ENCODE measurements at places on chromosomes 6 and 20.

- DNase-seq = no peak
These were observed 39.7 kb downstream of the SH3BGRL2 start for GRCh38 chr6:79670789-79671188.

- no peak for DNase-seq
These were observed 36.6 kb upstream of the UBR2 start for GRCh38 chr6:42527204-42527603.

DNA sequence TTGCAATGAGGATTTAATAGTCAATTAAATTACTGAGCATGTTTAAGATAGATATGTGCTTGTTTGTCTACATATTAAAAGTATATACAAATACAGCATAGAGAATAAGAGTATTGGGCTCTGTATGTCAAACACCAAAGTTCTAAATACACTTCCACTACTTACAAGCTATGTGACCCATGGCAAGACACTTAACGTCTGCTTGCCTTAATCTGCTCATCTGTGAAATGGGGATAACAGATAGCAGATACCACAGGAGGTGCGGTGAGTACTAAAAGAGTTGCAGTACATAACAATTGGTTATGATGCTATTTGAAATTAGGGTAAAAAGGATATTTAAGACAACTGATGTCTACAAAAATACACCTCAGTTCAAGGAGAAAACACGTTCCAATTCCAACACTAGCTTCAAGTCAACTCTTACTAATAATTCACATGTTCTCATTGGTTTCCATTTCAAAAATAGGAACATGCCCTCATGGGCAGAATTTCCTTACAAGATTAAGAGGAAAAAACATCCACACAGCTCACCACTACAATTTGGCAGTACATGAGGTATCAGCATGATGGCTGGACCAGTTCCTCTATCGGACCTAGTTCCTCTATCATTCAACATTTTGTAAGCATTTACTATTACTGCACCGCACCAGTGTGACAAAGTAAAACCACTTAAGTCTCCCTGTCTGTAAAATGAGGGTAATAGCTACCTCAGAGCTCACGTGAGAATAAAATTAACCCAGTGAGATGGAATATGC lies 101.1 kb downstream of the SMLR1 start:
- no peak for DNase-seq

DNA sequence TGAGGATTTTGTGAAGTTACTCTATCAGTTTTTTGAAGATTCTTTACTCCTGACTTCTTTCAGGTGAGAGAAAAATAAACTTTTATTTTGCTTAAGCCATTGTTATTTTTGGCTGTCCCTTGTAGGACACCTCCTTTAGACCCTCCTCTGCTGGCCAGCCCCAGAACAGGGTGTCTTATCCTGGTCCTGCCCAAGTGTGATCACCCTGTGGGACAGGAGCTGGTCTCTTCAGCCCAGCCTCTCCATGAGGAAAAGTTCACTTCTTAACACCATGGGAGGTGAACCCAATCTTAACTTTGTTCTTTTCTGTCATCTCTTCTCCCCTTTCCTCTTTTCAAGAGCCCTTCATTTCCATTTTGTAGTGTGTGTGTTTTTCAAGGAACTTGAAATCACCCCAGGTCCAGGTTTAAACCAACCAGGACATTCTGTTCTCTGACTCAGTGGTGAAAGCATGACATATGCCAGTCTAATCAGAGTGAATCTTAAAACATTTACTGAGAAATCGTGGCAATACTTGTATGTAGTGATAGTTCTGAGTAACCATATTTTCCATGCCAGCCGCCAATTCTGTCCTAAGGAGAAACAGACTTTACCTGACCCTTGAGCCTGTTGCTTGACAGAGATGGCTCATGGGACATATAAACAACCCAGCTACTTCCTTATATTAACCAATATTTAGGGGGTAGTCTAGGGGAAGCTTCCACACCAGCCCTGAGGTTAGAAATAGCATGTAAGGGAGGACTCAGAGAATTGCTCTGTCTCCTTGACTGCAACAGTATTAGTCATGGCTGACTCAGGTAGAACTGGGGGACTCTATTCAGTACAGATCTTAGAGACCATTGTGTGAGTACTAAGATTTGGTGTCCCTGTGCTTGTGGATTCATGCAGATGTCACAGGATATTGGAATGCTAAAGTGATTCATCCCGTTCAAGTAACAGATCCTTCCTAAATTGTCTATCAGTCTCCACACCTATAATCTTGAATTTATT lies 48.8 kb downstream of the FLRT3 start:
- DNase-seq = no peak

- no peak for DNase-seq
These were observed 52.4 kb upstream of the NXT1 start for GRCh38 chr20:23298155-23298554.

- peak; percentile 34 for DNase-seq
These were observed 1.2 kb downstream of the SLC2A4RG start for GRCh38 chr20:63740627-63741353.

DNA sequence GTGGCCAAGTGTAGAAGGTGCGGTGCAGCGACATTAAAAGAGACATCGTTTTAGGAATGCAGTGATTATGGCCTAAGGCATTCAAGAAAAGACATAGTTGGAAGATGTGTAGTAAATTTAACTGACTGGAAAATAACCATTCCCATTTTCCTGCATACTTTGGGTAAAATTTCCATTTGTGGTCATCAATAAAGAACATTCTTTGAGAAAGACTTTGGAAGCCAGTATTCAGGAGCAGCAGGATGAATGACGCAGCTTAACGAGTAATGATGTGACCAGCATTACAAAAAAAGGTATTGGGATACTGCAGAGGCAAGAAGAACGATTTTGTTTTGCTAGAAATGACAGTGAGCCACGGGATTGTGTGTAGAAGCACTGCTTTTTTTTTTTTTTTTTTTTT lies 7.0 kb upstream of the RWDD1 start:
- DNase-seq = no peak

DNA sequence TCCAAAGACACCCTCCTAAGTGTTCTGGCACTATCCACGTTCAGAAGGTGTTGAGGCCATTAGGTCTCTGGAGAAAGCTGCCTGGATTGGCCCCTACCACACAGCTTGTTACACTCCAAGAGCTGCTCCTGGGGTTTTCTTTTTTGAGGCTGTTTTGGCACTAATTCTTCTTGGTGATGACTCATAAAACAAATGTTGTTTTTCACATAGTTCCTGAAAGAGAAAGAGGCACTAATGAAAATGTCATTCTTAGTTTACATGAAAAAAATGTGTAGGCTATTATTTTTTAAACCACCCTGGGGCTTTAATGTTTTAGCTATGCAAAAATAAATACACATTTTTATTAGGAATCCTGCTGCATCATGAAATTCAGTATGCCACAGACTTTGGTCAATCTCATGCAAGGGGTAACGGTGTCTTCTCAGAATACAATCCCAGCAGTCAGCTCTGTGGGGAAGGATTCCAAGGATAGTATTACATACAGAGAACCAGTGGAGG lies 38.1 kb downstream of the TBPL1 start:
- no peak for DNase-seq

GRCh38 chr6:42165016-42165415 lies 8.1 kb upstream of the GUCA1A start:
- DNase-seq = no peak

DNA sequence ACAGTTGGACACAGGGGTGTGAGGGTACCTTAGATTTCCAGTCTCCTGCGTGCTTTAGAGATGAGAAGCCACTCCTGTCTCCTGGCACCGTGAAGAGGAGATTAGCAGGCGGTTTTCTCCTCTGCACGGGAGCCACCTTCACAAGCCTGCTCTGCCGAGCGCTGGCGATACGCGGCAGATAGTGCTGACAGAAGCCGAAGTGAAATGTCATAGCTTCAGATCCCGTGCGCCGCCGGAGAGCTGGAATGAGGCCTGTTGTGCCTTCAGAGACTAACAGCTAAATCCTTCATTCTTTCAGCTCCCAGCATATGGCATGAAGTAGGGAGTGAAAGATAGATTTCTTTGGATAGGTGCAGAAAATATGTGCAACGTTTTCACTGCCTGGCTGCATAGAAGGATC lies 371.0 kb downstream of the TAF4 start:
- DNase-seq = no peak

DNA sequence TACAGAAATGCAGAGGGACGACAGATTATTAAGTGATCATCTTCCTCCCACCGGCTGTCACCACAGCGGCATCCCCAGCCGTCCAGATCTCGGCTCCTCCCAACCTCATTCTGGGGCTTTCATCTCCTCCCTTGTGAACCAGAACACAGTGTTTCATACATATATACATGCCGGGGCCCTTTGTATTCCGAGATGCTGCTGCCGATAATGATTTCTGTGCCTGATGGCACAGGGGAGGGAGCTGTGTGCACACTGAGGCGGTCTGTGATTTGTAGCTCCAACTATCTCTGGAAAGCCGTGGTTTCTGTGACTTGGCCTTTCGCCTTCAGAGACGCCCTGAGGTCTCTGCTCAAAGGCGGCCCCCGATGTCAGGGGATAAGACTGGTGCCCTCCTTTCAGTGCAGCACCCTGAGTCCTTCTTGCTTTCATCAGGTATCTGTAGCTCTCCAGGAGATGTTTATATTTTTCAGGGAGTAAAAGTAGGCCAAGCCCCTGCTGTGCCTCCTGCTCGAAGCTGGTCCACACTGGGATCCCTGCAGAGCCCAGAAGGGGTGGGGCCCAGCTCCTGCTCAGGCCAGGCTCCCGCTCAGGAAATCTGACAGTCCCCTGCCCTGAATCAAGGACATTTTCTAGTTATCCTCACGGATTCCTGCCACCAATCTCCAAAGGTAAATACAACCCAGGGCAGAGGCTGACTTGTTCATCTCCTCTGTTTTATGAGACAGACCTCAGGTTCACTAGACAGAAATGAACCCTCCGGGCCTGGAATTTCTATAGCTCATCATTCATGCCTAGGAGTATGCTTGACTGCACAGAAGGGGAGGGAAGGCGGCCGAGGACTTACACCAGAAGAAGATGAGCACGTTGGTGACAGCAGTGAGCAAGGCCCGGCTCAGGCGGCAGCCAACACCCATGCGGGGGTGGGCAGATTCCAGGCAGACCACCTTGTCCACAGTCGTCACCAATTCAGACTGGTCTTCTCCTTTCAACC lies 11.2 kb downstream of the LEMD2 start:
- DNase-seq = no peak

GRCh38 chr20:62793757-62794006 lies 2.6 kb upstream of the MRGBP start:
- DNase-seq = no peak

DNA sequence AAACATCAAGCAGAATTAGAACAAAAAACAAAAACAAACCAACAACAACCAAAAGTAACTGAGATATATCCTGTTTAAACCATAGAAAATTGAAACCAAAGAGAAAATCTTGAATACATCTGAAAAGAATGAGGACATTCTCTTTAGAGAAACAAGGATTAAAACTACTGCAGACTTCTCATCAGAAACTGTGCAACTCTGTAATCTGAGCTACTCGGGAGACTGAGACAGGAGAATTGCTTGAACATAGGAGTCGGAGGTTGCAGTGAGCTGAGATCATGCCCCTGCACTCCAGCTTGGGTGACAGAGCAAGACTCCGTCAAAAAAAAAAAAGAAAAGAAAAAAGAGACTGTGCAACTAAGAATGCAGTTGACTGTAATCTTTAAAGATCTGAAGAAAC lies 153.4 kb downstream of the SYNDIG1 start:
- no peak for DNase-seq

- no peak for DNase-seq
These were observed 74.2 kb downstream of the TOX2 start for GRCh38 chr20:43988867-43989266.

GRCh38 chr6:91094341-91094740 lies 507.5 kb upstream of the MAP3K7 start:
- no peak for DNase-seq

- DNase-seq = no peak
These were observed 315.1 kb downstream of the CDH4 start for GRCh38 chr20:61567204-61567603.
